Activated CD4-positive, alpha-beta T cell treated with anti-CD3 and anti-CD28 coated beads, Interleukin-2, amount 50 U/mL, for 1 hour (primary cell): ENCODE measurements at places on chromosomes 12 and 14.

DNA sequence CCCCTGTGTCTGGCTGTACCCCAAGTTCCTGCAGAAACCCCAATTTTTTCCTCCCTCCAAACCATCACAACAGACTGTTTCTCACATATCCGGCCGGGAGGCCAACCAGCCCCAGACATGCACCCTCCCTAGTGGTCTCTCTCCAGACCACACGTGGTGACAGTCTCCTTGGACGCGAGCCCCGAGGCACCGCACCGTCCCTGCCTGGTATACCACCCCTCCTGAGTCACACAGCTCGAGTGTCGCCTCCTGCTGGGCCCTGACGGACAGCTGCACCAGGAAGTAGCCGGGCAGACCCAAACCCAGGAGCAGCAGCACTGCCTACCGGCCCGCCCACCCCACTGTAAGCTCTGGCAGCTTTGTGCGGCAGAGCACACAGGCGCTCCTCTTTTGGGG is 97.4 kb downstream of the RFLNA start:
- DNase-seq, result no peak

DNA sequence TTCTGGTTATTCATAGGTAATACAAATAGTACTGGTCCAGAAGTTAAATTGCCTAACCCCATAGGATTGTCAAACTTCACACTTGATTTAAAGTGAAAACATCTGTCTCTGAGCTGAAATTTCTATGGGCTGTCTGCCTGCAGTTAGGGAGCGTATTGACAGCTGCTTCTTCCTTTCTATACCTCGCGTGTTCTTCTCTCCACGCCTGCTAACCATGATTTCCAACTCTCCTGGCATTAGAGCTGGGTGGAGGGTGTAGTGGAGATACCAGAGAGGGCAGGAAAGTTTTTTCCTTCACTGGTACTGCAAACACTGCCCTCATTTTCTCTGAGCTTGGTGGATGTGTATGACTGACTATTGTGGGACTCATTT is 429.0 kb upstream of the FBXO33 start:
- DNase-seq, result no peak

GRCh38 chr14:58560208-58560607 is 77.6 kb upstream of the DACT1 start:
- DNase-seq, result no peak

DNA sequence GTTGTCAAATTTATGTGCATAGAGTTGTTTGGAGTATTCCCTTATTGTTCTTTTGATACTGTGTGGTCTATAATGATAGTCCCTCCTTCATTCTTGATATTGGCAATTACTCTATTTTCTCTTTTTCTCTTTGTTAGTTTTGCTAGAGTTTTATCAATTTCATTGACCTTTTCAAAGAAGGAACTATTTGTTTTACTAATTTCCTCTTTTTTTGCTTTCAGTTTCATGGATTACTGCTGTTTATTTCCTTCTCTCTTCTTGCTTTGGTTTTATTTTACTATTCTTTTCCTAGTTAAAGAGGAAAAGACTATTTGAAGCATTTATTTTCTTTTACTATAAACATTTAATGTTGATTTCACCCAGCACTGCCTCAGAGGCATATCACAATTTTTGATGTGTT is 250.9 kb upstream of the PELI2 start:
- no peak for DNase-seq

GRCh38 chr12:65881348-65881961 is 57.2 kb downstream of the HMGA2 start:
- no peak for DNase-seq

DNA sequence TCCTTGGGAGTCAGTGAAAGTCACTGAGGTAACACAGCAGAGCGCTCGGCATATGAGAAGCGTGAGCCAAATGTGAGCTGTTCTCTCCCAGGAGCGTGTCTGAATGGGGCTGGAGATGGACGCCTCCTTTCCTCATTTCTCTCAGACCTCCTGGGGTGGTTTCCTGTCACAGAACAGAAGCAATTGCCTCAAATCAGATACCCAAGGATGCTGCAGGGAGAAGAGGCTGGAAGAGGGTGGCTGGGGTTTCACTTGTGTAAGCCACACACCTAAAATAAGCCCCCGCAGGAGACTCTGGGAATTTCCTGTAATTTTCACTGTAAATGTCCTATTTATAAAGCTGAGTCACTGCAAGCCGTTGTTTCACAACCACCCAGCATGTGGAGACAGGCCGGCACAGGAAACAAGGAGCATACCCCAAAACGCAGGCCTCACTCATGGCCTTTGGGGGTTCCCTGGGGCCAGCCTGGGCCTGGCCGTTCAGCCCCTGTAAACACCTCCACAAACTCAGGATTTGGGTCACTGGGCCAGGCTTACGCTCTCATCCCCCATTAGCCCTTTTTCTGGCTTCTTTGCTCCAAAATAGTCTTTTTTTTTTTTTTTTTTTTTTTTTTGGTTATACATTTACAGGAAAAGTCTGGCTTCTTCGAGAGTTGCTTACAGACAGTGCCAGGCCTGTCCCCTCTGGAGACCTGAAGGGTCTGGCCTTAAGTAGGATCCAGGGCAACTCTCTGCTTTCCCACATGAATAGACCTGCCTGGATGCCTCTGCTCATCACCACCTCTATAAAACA is 55.3 kb downstream of the VCPKMT start:
- no peak for DNase-seq

DNA sequence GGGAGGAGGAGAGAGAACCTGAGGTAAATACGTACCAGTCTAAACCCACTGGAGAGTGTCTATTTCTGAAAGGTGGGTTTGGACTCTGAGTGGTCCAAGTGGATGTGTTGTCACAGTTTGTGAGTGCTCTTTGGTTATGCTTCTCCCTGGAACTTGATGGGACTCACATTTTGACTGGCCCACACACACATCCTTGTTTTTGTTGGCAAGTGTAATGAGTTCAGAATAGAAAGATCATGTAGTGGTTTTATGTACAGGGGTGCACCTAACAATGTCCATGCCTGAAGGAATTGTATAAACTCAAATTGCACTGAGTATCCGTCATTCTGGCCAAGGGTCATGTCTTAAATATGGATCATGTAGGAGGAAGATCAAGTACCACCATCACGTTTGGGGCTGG is 4.8 kb downstream of the PPFIBP1 start:
- DNase-seq, result no peak

DNA sequence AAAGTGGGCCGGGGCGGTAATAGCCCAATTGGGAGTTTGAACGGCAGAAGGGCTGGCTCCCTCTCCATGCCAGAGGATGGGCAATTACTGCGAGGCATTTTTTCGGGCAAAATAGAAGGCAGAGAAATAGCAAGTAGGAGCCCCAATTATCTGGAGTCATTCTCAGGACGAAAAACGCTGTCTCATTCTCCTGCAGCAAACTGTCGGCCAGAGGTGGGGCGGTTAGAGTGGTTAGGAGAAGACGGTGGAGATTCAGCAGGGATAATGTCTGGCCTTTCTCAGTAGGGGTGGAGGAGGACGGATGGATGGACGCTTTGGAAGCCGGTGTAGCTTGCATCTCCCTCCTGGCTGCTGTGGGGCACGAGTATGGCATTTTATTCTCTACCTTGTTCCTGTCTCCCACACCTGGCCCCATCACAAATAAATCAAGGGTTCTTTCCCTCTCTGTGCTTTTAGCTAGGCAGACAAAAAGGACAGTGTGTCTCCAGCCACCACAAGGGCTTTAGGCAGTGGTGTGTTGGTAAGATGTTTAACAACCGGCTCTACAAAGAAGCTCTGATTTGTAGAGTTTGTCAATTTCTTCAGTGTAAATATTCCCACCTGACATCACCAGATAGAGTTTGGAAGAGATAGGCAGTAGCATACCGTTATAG is 140.5 kb upstream of the LHX5 start:
- DNase-seq, result no peak

DNA sequence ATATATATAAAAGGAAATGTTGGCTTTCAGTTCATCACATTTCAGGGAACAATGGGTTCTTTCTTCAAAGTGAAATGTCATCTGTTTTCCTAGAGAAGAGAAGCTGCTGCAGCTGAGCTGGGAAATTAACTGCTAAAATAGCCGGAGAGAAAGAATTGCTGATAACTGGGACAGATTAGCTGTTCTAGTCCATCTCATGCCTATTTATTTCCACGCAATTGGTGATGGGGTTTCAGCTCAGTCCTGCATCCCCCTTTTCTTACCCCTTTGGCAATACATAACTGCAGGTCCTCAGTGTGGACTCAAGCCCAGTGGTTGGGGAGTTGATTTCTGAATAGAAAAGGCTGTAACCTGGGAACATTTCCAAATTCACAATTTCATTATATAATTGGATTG is 436.9 kb upstream of the TMEM132C start:
- no peak for DNase-seq

DNA sequence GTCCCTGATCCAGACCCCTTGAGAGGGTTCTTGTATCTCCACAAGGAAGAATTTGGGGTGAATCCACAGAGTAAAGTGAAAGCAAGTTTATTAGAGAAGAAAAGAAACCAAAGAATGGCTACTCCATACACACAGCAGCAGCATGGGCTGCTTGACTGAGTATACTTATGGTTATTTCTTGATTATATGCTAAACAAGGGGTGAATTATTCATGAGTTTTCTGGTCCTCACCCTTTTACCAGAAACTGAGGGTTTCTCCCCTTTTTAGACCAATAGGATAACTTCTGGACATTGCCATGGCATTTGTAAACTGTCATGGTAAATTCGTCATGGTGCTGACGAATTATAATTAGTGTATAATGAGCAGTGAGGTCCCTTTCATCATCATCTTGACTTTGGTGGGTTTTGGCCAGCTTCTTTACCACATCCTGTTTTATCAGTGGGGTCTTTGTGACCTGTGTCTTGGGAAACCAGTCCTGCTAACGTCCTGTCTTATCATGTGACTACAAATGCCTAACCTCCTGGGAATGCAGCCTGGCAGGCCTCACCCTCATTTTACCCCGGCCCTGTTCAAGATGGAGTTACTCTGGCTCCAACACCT is 121.9 kb downstream of the SPTSSA start:
- no peak for DNase-seq

GRCh38 chr12:2282318-2282717 is 229.5 kb downstream of the CACNA1C start:
- no peak for DNase-seq

DNA sequence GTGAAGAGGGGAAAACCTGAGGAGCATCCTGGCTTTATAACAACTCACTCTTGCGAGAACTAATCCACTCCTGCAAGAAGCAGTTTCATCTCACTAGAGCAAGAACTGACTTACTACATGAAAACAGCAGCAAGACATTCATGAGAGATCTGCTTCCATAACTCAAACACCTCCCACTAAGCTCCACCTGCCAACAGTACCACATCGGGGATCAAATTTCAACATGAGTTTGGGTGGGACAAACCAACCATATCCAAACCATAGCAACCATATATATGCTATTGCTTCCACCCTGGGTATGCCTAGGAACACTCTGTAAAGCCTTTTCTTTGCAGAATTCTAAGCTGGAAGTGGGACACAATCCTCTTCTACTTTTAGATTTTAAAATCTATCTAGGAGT is 13.9 kb upstream of the AVPR1A start:
- DNase-seq, result no peak

DNA sequence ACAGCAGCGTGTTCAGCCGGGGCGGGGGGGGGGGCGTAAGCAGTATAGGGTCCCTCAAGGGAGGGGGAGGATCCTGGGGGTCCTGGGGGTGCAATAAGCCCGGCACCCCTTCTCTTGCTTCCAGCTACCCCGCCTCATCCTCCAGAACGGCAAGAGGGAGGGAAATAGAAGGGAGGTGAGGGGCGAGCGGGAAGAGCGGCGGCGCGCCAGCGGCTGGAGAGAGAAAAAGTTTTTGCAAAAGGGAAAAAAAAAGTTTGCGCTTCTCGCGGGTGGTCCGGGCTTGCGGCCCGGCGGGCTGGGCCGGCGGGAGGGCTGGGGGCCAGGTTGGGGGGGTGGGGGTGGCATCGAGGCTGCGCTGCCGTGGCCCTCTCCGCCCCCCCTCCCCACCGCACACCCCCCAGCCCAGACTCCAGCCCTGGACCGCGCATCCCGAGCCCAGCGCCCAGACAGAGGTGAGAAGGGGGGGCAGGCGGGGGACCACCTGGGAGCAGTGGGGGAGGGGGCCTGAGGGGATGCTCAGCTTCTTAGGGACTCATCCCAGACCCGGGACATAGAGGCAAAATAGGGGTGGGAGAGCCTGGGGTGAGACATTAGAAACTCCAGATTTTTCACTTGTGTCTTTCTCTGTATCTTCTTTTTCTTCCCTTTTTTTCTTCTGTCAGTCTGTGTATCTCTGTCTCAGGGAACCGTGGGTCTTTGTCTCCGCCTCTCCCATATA is at the start of gene GLI1:
Gene GLI1, plus strand, starts transcription at position 36 of the 718 bp plus-strand sequence. CDS start 3,907 bp downstream, outside the sequence.
- no peak for DNase-seq

DNA sequence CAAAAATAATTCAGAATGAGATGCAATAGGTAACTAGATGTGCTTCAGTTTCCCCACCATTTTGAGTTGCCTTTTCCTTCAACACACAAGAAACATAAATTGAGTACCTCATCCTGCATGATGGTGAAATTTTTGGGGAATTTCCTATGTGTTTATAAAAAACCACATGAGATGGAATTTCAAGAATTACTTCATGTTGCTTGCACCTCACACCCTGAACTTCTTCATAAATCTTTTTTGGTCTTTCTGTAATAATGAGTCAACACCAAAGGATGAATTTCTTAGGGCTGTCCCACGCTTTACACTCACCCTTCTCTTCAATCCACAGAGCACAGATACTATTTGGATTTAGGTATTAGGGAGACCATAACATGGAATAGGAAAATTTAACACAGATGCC is 22.6 kb upstream of the LUM start:
- DNase-seq, result no peak

- no peak for DNase-seq
These were observed 525.6 kb downstream of the FLRT2 start for GRCh38 chr14:86055512-86056075.

- no peak for DNase-seq
These were observed 16.4 kb upstream of the TAS2R30 start for GRCh38 chr12:11150832-11151231.

DNA sequence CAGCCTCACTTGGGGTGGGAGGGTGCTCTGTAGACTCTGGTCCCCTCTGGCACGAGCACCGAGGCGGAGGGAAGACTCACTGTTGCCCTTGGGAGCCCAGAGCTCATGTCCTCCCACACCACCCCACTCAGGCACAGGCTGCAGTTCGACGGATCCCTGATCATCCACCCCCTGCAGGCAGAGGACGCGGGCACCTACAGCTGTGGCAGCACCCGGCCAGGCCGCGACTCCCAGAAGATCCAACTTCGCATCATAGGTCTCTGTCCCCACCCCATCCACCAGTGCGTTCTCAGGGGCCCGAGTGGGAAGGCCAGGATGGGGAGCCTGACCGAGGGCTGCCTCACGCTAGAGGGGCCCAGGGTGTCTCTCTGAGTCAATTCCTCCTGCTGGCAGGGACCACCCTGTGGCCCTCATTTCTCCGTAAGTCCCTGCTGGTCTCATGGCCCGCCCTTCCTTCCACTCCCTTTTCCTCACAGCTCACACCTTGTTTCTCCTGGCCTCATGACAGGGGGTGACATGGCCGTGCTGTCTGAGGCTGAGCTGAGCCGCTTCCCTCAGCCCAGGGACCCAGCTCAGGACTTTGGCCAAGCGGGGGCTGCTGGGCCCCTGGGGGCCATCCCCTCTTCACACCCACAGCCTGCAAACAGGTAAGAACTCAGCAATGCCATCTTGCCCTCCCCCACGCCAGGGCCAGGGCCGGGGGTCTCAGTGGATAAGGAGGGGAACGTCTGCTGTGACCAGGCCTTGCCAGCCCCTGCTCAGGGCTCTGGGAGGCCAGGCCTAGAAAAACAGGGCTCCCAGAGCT is 27.0 kb downstream of the PAPLN start:
- no peak for DNase-seq

- DNase-seq, result no peak
These were observed 2.6 kb downstream of the SERPINA3 start for GRCh38 chr14:94614802-94615201.

GRCh38 chr14:94914191-94914590 is 144.3 kb upstream of the GSC start:
- DNase-seq, result no peak

GRCh38 chr12:480831-481816 is 21.4 kb downstream of the B4GALNT3 start:
- no peak for DNase-seq
